Aorta (tissue), 5 donors: ENCODE measurements at places on chromosomes 12 and 14. TPM values are rescaled to one million over a fixed set of nuclear protein-coding genes. Genes with fewer than 3 reads are reported as not detected.

The NAA30 gene
- total RNA-seq = 16.2 TPM

DNA sequence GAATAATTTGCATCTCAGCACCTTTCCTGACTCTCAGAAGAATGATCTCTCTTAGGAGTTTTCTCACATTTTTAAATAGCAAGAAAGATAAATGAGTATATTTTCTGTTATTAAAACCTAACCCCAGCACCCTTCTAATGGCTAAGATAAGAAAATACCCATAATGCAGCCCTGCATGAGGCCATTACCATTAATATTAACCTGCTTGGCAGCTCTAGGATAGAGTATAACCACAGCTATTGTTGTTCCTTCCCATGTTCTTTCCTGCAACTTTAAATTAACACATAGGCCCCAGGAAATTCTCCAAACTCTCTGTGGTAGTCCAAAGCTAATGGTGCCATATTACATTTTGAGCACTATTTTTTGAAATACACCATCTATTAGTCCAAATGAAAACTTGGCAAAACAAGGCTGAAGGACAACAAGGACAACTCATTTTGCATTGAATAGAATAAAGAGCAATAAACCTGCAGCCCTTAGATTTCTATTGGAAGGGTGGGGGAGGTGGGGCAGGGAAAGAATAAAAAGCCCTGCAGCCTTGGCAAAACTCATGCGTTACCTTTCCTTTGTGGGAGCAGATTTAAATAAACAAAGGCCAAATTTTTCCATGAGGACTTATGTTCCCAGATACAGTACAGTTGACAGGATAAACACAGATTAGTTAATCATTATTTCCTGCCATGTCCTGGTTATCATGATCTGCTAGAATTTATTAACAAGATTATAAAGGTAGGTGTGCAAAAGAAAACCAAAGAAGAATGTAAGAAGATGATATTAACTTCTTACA lies 46.9 kb downstream of the BTG1 start:
- no peaks in the 10 kb centered on the region for H3K36me3 ChIP-seq
- no peak for DNase-seq
- H3K4me3 ChIP-seq = no peak overlapping the region
- no peaks in the 10 kb centered on the region for H3K27me3 ChIP-seq

The DTX3 gene
- total RNA-seq = 47.2 TPM

The PMCH gene
- total RNA-seq = not detected

The PTPRQ gene
- 2.2 TPM for total RNA-seq

DNA sequence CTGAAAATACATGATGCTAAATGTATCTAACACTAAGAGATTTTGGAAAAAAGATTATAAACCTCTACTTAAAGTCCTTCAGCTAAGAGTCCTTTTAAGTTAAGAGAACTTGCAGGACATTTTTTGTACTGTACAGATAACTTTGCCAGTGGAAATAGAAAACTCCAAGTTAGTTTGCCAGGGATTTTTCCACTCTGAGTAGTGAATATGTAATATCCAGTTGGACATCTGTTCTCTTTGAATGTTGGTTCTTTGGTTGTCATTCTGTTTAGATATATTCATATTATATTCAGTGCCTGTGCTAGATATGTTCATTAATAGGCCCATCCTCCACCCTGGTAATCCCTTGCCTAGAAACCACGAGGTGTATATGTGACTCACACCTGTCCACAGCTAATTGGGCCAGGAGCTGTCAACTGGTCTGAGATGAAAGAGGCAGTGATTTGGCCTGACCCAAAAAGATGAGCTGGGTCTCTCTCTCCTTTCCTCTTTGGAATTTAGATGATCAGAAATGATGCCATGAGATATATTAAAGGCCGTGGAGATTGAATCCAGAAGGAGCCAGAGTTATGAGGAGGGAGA lies 261.0 kb upstream of the LRIG3 start:
- no peaks in the 10 kb centered on the region for H3K36me3 ChIP-seq
- H3K4me1 ChIP-seq = no peaks in the 10 kb centered on the region
- DNase-seq = no peak
- no peak overlapping the region for H3K27ac ChIP-seq
- no peak overlapping the region for H3K4me3 ChIP-seq

The MGP gene
- 7,115 TPM for total RNA-seq

- no peak overlapping the region for H3K27ac ChIP-seq
- H3K4me3 ChIP-seq = no peak overlapping the region
- DNase-seq = no peak
- H3K27me3 ChIP-seq = no peaks in the 10 kb centered on the region
- no peaks in the 10 kb centered on the region for H3K36me3 ChIP-seq
These were observed 180.8 kb downstream of the ERC1 start for GRCh38 chr12:1171657-1172408.

- no peaks in the 10 kb centered on the region for H3K27me3 ChIP-seq
- no peaks in the 10 kb centered on the region for H3K36me3 ChIP-seq
- no peak overlapping the region for H3K4me3 ChIP-seq
- DNase-seq = no peak
- H3K27ac ChIP-seq = no peak overlapping the region
These were observed 217.1 kb upstream of the BTG1 start for GRCh38 chr12:92362785-92363184.

- DNase-seq = no peak
- H3K4me1 ChIP-seq = no peaks in the 10 kb centered on the region
- no peak overlapping the region for H3K27ac ChIP-seq
These were observed 189.0 kb upstream of the FBXO33 start for GRCh38 chr14:39621223-39621622.
